ENCODE measurements at places on chromosomes 1 and 21.

GRCh38 chr1:93623875-93624274 is 57.8 kb downstream of the BCAR3 start:
- no peak for DNase-seq

DNA sequence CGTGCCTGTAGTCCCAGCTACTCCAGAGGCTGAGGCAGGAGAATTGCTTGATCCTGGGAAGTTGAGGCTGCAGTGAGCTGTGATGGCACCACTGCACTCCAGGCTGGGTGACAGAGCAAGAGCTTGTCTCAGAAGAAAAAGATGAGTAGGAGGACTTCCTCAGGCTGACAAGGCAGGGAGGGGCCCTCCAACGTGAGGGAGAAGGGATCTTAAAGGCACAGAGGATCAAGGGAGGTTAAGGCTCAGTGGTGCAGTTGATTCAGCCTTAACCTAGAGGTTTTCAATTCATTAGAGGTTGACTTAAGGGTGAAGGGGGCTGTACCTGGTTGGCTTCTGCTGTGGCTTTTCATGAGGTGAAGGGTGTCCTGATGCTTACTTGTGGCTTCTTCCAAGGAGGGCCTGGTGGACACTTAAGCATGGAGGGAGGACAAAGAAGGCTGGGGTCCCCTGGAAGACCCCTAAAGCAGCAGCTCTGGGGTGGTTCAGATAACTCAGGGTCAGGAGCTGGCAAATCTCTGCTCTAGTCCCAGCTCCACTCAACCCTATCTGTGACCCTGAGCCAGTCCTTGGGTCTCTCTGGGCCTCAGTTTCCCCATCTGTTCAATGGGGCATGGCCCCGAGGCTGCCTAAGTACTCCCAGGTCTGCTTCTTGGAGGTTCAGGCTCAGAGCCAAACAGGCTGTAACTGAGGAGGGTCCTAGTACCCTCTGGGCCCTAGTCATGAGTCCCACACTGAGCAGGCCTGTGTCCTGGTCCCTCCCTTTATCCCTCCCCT is 6.3 kb downstream of the EXTL1 start:
- no peak for DNase-seq

GRCh38 chr1:112905395-112906149 is 50.4 kb downstream of the SLC16A1 start:
- no peak for DNase-seq

DNA sequence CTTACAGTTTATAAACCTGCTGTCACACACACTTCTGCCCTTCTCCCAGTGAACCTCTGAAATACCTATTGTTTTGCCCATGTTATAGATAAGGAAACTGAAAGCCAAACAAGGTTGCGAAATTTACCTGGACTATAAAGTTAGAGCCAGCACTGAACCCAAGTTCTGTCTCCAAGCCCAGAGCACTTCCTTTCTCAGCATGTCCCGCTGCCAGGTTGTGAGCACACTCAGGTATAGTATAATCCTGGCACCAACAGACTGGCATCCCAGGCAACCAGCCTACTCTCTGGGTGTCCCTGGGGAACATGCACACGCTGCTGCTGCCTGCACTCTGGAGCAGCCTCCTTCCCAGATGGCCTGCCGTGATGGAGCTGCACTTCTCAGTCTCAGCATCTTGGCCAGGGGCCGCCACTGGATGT is 45.1 kb downstream of the PGBD5 start:
- no peak for DNase-seq

DNA sequence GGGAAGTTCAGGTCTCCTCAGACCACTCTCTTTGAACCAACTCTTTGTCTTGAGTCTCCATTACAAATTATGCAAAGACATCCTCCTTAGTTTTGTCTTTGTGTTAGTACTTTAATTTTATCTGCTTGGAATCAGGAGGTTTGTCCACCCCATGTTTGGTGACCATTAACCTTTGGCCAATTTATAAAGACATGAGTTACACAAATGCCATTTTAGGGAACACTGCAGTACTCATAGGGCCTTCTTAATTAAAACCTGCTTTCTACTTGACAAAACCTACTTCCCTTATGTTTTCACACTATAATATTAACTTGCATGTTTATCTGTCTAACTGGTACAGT is 7.9 kb upstream of the CDC73 start:
- DNase-seq = no peak

DNA sequence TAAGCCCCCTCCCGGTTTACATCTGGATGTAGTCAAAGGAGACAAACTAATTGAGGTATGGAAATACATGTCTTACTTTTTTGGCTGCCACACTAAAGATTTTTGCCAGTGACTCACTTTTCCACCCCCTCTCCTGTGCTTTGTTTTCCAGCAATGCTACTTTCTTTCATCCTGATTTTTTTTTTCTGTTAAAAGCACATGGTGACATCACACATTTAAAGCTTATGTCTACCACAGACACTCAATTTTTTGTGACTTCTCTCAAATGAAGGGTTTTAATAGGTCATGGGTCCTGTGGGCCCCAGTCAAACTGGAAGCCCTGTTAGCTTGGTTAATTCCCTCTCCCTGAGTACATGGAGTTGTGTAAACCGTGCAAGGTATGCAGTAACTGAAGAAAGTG is 2.2 kb downstream of the PPP1R8 start:
- DNase-seq = no peak

GRCh38 chr21:16590186-16590585 is 860.4 kb downstream of the USP25 start:
- no peak for DNase-seq

- DNase-seq = no peak
Measured at GRCh38 chr1:225896937-225897549, 8.1 kb upstream of the LEFTY1 start.

GRCh38 chr1:237235091-237235490 is 193.1 kb downstream of the RYR2 start:
- DNase-seq = no peak

Data from stimulated activated CD4-positive, alpha-beta T cell treated with anti-CD3 and anti-CD28 coated beads, Interleukin-15, amount 100 ng/mL, for 1 hour (primary cell).